ENCODE measurements at places on chromosomes 1 and 21.

- peak; percentile 7 for DNase-seq
These were observed 80.3 kb upstream of the DPH5 start for GRCh38 chr1:101105877-101106276.

- no peak for DNase-seq
These were observed 4.9 kb downstream of the CSTB start for GRCh38 chr21:43771199-43771675.

- peak; percentile 69 for DNase-seq
These were observed 797 bp downstream of the CC2D1B start for GRCh38 chr1:52365071-52365745.

DNA sequence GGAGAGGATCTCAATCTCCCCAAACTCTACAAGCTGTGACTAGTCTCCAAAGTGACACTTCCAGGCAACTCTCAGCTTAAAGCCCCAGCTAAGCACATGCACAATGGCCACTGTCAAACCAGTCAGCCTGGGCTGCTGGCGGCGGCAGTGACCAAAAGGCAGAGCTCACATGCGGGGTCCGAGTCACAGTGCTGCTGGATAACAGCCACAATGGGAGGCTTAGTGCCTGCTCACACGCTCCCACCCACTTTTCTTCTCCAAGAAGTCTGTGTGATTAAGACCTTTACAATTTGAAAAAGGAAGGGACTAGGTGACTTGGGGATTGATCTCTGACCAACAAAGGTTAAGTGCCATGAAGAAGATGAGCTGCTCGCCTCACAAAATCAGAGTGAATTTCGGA, 16.8 kb downstream of the RIPK4 start:
- DNase-seq: peak; percentile 8

DNA sequence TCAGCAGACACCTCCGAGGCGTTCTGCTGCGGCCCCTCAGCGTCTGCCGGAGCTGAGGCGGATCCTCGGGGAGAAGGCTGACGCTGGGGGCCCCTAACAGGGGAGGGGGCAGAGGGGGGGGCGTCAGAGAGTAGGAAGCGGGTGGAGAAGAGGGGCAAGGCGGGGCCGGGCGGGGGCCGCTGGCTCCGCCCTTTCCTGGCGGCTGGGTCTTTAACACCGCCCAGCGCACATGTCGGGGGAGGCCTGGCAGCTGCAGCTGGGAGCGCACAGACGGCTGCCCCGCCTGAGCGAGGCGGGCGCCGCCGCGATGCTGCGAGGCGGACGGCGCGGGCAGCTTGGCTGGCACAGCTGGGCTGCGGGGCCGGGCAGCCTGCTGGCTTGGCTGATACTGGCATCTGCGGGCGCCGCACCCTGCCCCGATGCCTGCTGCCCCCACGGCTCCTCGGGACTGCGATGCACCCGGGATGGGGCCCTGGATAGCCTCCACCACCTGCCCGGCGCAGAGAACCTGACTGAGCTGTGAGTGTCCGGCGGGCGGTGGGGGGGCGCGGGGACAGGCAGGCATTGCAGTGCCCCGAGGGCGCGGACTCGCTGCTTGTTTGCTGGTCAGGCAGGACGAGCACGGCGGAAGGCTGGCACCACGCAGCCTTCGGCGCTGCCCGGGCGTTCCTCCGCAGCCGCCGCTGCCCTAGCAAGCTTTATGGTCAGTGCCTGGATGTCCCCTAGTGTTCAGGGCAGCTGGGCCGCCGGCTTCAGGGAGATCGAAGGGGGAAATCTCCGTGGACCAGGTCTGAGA, at the start of gene NTRK1:
NTRK1 (plus strand) TSS at position 238 of the 796 bp plus-strand sequence; CDS start at position 308, 70 bp downstream.
- no peak for DNase-seq

Measured in IMR-90 (cell line).